ENCODE measurements at places on chromosomes 5 and 9.

GRCh38 chr9:98206754-98207153, 14.3 kb upstream of the CORO2A start:
- no peak for DNase-seq

DNA sequence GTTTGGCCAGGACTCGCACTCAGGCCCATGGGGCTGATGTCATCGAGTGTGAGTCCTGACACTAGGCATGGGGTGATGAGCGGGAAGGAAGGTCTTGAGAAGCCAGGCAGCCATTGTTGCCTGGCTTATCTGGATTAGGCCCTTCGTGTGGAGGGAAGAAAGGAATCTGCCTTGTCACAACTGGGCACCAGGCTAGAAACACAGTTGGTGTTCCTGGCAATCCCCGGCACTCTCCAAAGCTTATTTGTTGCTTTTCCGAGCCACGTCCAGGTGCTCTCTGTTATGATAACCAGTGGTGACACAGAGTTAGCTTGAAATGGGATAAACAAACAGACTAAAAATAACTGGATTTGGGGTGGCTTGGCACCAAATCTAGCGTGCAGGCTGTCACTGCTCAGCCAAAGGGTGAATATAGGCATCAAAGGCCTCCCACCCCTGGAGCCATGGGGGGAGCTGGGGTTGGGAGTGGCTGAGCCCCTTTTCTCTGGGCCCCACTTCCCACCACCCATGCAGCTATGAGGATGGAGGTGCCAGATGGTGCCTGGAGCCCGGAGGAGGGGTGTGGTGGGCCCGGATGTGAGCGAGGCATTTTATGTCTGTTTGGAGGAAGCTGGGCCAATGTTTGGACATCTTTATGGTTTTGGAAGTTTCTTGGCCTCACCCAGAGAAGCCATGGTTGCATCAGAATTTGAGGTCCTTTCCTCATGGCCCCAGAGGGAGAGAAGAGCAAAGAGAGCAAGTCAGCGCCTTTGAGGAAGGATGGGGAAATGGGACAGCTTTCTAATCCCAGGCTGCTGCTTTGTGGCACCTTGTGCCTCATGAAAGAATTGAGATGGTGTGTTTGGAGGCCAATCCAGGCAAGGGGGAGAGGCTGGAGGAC, 98.0 kb upstream of the PITX1 start:
- DNase-seq: no peak

DNA sequence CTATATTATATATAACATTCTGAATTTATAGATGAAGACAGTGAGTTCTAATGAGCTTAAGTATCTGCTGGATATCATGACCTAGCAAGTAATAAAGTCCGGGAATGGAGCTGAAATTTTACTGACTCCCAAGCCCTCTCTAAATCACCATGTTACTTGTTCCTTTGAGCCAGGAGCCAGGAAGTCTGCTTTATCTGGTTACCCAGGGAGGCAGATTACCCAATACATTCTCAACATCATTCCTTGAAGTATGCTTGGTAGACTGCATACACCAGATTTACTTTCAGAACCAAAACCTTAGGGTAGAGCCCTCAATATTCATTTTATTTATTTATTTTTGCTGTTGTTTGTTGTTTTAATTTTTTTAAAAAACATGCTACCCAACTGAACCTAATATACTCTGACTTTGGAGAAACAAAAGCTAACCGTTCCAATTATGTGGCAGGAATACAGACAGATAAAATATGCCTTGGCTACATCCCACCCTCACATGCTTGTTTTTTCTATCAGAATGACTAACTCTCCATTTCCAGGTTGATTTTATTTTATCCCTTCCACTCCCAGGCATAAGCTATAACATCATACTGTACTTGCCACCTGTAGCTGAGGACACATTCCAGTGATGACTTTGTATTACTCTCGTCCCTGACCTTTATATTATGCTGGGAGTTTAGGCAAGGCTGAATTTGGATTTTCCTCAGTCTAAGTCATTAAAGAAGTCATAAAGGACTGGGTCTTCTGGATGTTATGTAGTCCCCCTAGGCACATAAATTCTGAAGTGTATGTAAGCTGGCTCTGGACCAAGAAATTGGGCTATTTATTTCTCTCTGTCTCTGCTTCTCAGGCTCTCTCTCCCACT, 82.0 kb downstream of the YIPF5 start:
- peak; percentile 48 for DNase-seq

- DNase-seq: no peak
These were observed 41.4 kb upstream of the IFNK start for GRCh38 chr9:27482709-27483108.

DNA sequence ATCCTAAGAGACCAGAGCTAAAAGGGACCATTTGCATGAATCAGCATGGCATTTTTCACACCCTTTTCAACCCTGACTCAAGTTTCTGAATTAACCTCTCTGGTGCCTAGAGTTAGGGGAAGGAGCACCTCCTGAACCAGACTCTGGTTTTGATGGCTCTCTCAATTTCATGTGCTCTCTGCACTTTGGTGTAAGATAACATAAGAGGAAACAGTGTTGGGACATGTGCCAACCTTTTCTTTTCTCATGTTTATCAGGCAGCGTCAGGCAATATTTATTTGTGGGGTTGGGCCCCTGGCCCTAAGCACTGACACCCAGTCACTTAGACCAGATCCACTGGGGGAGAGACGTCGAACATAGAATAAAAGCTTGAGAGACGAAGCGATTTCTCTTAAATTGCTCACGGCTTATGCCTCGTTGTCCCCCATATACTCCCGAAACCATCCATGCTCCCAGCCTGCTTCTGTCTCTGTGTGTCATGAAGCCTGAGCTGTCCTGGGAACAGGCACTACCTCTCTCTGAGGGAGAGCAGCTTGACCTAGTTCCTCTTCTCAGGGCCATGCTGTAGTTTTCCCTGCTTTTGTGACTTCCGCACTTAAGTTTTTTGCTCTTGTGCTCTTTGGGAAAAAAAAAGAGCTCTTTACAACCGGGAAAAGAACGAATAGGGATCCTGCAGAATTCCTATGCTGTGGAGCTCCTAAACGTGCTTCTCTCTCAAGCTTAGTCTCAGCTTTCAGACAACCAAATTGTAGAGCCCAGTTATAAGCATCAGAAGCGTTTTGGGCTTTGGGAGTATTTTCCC, 195.7 kb downstream of the NR3C1 start:
- no peak for DNase-seq

- DNase-seq: peak; percentile 91
These were observed 427.7 kb downstream of the CDK5RAP2 start for GRCh38 chr9:120152295-120152694.

DNA sequence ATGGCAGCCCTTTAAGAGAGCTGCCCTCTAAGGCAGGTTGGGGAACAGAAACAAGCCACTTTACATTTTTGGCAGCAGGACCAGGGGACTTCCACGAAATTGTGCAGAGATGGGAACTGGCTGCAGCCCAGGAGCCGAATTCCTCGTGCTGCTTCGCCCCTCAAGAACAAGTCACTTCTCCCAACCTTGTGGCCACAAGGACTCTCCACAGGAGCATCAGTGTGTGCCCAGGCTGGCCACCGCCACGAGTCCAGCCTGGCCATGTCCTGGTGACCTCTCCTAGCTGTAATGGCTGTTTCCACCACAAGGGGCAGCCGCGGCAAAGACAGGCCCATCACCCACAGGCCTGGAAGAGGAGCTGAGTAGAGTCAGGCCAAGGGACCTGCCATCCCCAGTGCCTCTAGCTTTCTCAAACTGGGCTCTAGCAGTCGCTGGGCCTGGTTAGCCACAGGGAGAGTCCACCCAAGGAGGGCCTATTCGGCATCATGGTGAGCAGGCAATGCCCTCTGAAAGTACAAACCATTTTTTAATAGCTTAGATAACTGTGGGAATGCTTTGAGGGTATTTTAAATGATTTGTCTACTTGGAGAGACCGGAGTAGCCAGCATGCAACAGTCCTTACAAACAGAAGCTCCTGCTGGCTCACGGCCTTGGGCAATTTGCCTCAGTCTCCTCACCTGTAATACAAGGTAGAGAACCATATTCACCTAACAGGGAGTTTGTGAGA, 129.0 kb downstream of the COL23A1 start:
- DNase-seq: peak; percentile 84

DNA sequence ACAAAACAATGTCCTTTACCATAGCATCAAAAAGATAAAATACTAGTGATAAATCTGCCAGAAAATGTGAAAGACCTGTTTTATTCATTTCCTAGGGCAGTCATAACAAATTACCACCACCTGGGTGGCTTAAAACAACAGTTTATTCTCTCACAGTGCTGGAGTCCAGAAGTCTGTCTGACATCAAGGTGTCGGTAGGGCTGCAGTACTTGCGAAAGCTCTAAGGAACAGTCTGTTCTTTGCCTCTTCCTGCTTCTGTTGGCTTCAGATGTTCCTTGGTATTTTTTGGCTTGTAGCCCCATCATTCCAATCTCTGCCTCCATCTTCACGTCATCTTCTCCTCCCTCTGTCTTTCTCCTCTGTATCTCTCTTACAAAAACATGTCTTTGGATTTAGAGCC, 51.0 kb downstream of the PTPDC1 start:
- DNase-seq: peak; percentile 14

DNA sequence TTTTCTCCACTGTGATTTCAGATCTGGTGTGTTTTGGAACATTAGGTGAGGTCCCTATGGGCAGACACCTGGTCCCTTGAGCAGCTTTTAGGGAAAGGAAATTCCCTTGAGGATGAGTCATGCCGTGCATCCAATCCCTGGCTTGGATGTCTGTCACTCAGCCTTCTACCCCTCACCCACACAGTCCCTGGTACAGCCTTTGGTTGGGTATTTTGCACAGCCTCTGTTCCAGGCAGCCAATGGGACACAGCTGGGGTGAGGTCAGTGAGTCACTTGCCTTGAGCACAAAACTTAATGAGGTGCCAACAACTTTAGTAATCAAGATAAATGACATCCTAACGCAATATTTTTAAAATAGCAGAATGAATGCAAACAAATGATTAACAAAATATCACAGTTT, 22.7 kb upstream of the SVEP1 start:
- DNase-seq: no peak

- no peak for DNase-seq
These were observed 7.8 kb upstream of the TGFBI start for GRCh38 chr5:136021016-136021405.

DNA sequence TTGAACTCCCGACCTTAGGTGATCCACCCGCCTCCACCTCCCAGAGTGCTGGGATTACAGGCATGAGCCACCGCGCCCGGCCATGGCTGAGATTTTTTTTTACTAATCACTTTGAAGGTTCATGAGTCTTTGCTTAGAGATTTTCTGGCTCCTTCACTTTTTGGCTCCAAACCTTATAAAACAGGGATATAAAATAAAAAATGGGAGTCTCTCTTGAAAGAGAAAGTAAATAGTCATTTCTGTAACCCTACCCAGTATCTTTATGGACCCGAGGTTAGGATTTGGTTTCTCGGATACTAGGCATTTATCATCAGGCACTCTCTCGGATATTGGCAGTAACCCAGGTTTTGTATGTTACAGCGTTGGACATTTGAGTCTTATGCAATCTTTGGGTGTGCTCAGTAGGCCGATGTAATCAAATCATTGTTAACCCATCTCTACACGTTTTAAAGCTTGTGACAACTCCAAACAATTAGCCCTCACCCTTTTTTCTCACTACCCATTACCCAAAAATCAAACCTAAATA, 25.3 kb downstream of the STXBP1 start:
- peak; percentile 34 for DNase-seq

DNA sequence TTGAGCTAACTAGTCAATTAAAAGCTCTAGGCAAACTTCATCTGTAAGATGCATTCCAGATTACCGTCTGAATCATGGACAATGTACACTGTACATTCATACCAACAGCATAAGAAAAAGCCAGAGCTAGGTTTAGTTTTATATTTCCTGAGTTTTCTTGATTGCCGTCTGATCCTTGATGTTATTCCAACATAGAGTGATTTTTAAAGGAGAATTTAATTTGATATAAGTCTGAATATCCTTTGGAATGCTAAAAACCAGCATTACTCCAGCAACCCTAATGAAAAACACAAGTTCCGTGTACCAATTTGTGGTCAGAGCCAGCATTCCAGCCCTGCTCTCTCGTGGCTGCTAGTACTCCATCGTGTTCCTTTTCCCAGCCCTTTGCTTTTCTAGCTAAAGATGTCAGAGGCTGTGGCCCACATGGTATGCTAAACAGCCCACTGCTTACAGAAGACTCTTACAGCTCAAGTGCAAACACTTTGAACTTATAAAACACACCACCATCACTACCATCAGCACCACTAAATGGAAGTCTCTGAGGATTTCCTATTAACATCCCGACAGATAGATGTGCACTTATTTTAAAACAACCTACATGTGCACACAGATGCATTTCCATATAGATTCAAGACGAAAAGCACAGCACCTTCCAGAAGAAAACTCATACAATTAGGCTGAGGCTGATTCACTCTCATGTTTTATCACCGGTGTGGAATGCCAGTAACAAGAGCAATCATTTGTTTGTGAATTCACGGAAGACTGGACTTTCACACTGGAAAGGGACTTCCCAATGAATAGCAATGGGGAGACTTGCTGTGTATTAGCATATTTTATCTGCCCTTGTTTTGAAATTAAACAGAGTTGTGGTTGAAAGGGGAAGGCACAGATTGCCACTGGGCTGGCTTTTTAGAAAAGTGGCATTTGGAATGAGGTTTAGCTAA, 246.9 kb upstream of the GAS1 start:
- peak; percentile 69 for DNase-seq

GRCh38 chr5:126780165-126780827, 3.4 kb downstream of the LMNB1 start:
- DNase-seq: peak; percentile 80

DNA sequence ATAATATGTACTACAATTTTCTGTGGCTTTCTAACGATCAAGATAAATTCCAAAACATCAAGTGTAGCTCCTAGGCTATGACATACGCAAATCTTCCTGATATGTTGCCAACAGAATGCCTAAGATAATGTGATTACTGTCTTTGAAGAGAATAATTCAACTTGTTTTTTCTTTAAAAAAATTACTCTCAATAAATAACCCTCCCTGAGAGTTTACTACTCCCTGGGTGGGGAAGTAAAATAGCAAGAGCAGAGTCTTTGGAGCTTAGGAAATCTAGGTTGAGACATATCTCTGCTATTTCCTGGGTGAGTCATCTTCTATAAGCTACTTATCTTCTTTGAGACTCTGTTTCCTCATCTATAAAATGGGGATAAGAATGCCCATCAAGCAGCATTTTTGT, 201.2 kb downstream of the ACTL7B start:
- DNase-seq: no peak

All from tongue (tissue), 3 donors.